ENCODE measurements at places on chromosomes 7 and 10.

DNA sequence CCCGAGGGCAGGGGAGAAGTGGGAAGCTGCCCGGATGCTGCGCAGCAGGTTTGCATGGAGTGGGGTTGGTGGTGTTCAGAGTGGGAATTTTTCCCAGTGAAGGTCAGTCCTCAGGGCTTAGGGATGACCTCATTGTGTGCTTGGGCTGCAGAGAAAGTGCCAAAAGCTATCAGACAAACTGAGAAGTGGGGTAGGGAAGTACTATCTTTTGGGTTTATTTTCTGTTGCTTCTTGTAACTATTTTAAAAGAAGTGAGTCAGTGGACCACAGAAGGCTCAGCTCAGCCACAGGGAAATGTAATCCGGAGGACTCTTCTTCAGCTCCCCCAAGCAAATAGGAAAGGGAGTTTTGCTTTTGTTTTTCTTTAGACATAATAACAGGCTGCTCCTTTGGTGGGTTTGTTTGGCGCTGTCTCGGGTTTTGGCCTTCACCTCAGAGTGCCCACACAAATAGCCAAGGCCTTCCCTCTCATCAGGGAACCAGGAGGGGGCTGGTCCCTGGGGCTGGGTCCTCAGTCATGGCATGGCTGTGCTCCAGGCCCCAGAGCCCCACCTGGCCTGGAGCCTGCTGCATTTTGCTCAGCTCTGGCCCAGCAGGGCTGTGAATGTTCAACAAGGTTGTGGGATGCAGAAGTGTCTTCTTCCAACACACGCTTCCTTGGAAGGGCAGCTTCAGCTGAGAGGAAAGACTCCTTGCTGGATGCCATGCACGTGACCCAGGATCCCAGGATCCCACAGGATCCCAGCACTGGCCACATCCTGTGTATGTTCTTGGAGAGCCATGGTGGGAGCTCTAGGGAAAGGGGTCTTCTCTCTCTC, 5.4 kb upstream of the FAM170B start:
- no peak for DNase-seq

DNA sequence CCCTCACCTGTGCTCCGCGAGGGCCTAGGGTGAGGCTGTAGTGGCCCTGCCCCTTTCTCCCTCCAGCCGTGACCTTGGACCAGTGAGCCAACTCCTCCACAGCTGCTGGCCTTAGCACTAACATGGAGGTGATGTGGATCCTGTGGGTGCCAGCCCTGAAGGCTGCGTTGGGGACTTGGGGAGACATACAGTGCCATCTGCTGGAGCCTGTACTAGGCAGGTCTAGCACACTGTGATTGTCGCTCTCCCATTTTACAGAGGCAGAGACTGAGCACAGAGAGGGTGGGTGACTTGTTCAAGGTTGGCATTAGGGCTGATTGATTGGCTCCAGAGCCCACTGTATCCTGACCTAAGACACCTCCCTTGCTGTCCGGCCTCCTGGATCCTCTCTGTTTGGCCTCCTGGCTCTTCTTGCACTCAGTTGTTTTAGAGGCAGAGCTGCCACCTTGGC, 37.6 kb downstream of the PRF1 start:
- DNase-seq, result no peak

GRCh38 chr7:155886391-155887173, 74.3 kb upstream of the SHH start:
- DNase-seq, result no peak

DNA sequence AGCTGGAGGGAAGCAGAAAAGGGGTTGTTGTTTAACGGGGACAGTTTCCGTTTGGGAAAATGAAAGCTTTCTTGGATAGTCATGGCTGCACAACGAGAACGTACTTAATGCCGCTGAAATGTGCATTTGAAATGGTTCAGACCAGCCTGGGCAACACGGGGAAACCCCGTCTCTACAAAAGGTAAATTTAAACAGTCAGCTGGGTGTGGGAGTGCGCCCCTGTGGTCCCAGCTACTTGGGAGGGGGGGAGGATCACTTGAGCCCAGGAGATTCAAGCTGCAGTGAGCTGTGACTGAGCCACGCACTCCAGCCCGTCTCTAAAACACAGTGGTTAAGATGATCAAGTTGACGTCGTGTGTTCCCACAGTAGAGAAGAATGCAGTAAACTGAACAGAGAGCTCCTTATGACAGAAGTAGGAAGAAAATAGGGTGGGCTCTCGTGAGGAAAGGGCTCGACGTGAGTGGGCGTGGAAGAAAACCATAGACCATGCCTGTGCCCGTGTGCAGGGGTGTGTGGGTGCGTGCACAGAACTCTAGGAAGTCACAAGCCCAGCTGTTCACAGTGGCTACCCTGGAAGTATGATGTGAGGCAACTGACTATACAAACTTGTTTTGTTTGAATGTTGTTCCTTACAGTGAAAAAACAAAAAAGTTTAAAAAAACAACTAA, 4.1 kb upstream of the FUOM start:
- DNase-seq, result no peak

- DNase-seq, result no peak
These were observed 286.3 kb upstream of the CDC14C start for GRCh38 chr7:48638041-48638440.

GRCh38 chr7:109354000-109354399, 784.3 kb downstream of the DNAJB9 start:
- DNase-seq, result no peak

DNA sequence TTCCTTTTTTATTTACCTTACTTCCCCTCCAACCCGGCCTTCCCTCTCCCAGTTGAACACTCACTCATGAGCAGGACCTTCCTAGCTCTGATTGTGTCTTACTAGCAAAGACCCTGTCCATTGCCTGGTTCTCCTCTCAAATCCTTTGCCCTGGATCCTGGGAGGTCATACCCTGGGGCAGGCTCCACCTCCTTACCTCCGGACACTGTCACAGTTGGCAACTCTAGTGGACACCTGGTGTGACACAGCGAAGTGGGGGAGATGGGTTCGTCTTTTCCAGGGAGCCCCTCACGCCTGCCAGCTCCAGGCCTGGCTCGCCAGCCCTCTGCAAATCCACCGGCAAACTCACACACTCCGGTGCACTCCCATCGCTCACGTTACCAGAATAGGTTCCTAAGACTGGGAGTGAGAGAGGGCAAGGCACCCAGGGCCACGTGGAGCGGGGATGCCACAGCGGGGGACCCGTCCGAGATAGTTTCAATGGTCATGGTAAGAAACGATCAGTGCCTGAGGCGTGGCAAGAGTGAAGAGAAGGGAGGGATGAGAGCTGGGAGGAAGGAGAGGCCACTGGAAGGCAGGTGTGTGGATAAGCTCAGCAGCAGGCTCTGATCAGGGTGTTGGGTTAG, 30.9 kb upstream of the TMEM72 start:
- no peak for DNase-seq

DNA sequence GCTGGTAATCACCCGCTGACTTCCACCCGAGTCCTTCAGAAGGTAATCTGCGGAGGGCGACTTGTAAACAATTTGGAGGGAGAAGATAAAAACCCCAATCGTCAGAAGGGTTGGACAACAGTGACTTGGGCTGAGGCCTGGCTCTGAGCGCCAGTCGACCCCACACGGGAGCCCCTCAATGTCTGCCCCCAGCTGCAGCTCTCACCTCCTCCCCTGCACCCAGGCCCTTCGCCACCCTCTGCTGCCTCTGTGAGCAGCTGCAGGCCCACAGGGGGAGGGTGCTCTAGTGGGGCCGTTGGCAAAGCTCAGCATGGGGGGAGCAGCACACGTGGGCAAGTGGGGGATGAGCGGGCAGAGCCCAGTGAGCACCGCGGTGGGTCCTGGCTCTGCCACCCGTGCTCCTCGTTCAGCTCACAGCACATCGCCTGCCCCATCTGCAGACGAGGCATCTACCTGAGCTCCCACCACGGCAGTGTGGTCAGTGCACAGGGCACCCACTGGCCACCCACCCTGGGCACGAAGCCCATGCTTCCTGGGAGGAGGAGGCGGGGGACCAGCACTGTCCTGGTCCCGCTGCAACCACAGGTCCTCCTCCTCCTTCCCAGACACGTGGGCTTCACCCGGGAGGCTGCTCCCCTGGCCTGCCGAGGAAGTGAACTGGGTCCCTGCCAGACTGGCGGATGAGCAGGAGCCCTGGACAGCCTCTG, 280.5 kb downstream of the ELFN1 start:
- DNase-seq, result no peak

DNA sequence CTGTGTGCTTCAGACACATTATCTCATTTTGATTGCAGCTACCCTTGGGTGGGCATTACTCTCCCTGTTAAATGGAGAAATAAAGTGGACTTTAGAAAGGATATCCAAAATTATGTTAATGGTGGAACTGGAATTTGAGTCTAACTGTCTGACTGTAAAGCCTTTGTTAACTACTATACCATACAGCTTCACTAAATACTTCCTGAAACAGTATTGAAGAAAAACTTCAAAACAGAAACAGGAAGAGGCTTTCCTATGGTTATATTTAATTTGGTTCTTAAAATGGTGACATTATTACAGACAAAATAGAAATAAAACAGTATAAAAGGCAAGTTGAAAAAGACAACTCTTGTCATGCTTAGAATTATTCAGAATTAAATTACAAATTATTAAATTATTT, 25.0 kb downstream of the SPAG6 start:
- DNase-seq, result no peak

DNA sequence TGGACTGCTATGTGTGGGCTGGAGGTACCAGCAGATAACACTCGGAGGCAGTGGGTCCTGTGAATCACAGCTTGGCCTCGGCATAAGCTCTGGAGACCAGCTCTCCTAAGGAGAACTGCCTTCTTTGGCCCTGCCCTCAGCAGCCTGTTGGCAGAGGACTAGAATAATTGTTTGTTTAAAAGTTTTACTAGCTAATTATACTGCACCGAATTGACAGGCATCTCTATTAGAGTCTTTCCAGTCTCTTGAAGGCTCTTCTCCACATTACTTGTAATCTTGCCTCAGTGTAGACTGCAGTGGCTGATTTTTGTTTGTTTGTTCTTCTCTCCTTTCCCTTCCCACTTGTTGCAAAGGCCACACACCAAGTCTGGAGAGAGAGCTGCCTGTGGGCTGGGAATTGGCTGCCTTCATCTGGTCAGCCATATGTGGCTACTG, 183.2 kb downstream of the AUTS2 start:
- no peak for DNase-seq

- DNase-seq, result no peak
These were observed 20.7 kb downstream of the AVL9 start for GRCh38 chr7:32515890-32516550.

GRCh38 chr10:55766212-55766611, 594.8 kb downstream of the ZWINT start:
- no peak for DNase-seq

GRCh38 chr10:113539789-113540188, 13.1 kb upstream of the HABP2 start:
- no peak for DNase-seq

- no peak for DNase-seq
These were observed 67.0 kb downstream of the WDR37 start for GRCh38 chr10:1123198-1123597.

DNA sequence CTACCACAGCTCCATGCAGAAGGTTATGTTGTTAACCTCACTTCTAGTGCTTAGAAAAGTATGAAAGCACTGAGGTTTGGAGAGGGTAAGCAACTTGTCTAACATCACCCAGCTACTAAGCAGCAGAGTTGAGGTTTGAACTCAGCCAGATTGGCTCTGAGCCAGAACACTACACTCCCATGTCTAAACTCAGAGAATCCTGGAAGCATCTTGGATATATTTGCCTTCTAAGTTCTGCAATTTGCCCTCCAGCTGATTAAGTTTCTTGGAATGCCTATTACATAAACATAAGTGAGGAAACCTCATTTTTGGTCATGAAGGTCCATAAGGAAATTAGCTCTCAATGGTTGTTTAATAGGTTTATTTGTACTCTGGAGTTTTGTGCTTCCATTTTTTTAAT, 78.1 kb upstream of the PHYHIPL start:
- no peak for DNase-seq

DNA sequence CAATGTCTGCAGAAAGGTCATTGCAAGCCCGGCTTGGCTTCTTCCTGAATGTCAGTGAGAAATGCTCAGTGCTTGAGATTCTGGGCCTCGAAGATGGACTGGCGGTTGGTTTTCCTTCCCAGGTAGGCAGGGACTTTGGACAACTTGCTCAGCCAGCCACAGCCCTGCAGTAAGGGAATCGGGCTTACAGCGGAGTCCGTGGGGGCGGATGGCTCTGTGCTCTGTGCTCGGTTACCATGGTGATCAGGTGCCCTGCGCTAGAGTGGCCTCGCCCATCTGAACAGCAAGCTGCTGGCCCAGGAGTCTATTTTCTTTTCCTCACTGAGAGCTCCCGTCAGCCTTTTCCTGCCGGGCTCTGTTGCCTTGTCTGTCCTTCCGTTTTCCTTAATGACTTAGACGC, 77.8 kb upstream of the SH2B2 start:
- no peak for DNase-seq

GRCh38 chr7:70288781-70289456, 690.6 kb downstream of the AUTS2 start:
- DNase-seq, result no peak

- no peak for DNase-seq
These were observed 494.6 kb upstream of the GRM3 start for GRCh38 chr7:86149024-86149665.

DNA sequence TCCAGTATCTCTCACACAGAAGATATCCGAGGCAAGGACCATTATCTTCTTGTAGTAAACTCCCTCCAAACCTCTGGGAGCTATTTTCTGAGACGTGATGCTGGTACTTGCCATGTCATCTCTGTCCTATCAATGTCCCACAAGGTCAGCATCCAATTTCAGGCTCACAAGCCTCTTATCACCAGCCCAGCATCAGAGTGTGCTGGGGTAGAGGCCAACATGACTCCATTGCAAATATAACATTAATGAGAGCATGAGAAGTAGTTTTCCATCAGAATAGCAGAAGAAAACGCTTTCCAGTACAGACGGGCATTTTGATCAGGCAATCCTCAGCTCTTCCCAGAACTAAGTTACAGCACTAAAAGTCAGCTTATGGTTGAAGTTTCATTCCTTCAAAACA, 5.6 kb downstream of the MORN4 start:
- DNase-seq, result no peak

Data from activated CD4-positive, alpha-beta T cell treated with anti-CD3 and anti-CD28 coated beads, Interleukin-2, amount 50 U/mL, for 48 hours (primary cell).